Hair follicle dermal papilla cell (primary cell): ENCODE measurements at places on chromosomes 2 and 18. TPM values are rescaled to one million over a fixed set of nuclear protein-coding genes. Genes with fewer than 3 reads are reported as not detected.

KIF1A gene
- not detected in 2 replicates for total RNA-seq

PROC gene
- total RNA-seq, result not detected in 2 replicates

ADGRF3 gene
- under 0.01 TPM in 1 of 2 replicates, not detected in the other for total RNA-seq

TLX2 gene
- not detected in 2 replicates for total RNA-seq

SCG2 gene
- total RNA-seq, result 0.12 and 0.32 TPM in 2 replicates

GKN2 gene
- total RNA-seq, result not detected in 2 replicates

CIB4 gene
- not detected in 2 replicates for total RNA-seq

FN1 gene
- total RNA-seq, result 9,792 and 14,508 TPM in 2 replicates

ELOA2 gene
- not detected in 2 replicates for total RNA-seq
